ENCODE measurements at places on chromosomes 4 and X.

DNA sequence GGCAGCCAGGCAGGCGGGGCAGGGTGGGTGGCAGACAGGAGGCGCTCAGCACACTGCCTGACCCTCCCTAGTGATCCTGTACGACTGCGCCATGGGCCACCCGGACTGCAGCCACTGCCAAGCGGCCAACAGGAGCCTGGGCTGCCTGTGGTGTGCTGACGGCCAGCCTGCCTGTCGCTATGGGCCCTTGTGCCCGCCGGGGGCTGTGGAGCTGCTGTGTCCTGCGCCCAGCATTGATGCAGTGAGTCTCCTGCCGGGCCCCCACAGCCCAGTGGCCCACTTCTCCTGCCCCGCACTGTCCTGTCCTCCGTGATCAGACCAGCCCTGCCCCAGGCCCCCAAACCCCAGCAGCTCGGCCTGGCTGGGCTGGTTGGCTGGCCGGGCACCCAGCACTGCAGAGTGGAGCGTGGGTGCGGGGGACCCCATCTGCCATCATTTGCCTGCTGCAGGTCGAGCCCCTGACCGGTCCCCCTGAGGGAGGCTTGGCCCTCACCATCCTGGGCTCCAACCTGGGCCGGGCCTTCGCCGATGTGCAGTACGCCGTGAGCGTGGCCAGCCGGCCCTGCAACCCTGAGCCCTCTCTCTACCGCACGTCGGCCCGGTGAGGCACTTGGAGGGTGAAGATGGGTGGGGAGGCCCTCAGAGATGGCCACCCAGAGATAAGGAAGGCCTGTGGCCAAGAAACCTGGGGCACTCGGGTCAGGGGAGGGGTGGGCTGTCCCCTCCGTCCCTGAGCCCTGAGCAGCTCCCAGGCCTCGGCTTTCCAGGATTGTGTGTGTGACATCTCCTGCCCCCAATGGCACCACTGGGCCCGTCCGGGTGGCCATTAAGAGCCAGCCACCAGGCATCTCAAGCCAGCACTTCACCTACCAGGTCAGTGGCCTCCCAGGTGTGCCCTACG, 7.6 kb downstream of the PLXNB3 start:
- no peak for DNase-seq

DNA sequence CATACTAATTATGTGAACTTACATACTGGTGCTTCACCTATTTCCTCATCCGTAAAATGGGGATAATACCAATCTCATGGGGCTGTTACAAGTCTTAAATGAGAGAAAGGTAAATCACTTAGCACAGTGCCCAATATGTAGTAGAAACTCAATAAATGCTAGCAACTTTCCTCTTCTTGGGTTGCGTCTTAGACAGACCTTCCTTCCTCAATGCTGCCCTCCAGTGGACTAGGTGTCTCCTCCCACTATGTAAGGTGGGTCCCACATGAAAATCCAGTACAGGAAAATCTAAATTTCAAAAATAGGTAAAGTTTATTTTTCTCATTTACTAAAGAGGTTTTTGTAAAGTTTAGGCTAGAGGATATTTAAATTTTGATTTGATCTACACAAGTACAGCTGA, 20.6 kb downstream of the ZDHHC9 start:
- peak; percentile 4 for DNase-seq

DNA sequence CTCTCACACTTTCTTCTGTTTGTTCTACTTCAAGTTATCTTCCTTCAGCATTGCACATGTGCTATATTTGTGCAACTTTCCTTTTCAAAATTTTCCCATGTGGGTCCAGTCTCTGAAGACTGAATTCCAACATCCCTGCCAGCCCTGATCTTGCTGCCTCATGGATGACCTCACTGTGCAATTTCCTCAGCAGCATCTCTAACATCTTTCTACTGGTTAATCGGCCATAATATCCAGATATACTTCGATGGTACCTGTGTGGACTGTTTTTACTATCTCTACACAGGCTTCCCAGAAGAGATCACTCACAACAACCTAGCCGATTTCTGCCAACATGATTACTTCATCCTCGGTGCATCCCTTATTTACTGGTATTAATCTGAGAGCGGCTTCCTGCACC, 41.5 kb downstream of the GPM6A start:
- no peak for DNase-seq

GRCh38 chr4:125316791-125317524, 2.2 kb downstream of the FAT4 start:
- no peak for DNase-seq

GRCh38 chr4:21900211-21900610, 48.4 kb downstream of the KCNIP4 start:
- no peak for DNase-seq

- no peak for DNase-seq
These were observed 150.8 kb upstream of the ARHGEF9 start for GRCh38 chrX:63935835-63936234.

- no peak for DNase-seq
These were observed 173.9 kb upstream of the PGRMC2 start for GRCh38 chr4:128461291-128462102.

DNA sequence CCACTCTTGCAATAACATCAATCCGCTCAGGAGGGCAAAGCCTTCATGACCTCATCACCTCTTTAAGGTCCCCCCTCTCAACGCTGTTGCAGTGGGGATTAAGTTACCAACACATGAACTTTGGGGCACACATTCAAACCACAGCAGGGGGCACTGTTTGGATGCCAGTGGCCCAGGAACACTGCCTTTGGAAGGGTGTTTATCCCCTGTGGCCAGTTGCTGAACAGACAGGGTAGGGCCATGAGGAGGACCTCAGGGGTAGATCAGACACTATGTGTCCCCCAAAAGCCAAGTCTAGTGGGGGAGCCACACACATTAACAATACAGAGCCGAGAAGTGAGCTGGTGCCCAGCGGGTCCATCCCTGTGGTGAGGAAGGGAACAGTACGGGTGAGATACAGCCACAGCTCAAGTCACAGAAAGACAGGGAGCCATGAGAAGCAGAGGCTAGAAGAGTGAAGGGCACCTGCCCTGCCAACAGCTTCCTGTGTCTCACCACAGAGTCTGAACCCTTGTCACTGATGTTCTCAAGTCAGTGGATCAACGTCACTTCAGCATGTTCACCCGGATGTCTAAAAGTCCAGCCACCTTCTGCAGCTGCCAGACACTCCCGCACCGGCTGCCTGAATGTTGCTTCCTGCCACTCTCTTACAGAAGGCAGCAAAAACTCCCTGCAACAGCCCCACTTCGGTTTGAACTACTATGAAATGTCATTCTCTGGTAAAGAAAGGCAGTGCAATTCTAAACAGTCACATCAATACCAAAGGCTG, 19.9 kb upstream of the MXD4 start:
- DNase-seq: no peak

GRCh38 chr4:112318239-112319142, 21.3 kb downstream of the ALPK1 start:
- DNase-seq: no peak

GRCh38 chr4:184740980-184741391, 7.1 kb upstream of the CENPU start:
- DNase-seq: no peak

- DNase-seq: no peak
These were observed 103.4 kb downstream of the CEP44 start for GRCh38 chr4:174387143-174387542.

DNA sequence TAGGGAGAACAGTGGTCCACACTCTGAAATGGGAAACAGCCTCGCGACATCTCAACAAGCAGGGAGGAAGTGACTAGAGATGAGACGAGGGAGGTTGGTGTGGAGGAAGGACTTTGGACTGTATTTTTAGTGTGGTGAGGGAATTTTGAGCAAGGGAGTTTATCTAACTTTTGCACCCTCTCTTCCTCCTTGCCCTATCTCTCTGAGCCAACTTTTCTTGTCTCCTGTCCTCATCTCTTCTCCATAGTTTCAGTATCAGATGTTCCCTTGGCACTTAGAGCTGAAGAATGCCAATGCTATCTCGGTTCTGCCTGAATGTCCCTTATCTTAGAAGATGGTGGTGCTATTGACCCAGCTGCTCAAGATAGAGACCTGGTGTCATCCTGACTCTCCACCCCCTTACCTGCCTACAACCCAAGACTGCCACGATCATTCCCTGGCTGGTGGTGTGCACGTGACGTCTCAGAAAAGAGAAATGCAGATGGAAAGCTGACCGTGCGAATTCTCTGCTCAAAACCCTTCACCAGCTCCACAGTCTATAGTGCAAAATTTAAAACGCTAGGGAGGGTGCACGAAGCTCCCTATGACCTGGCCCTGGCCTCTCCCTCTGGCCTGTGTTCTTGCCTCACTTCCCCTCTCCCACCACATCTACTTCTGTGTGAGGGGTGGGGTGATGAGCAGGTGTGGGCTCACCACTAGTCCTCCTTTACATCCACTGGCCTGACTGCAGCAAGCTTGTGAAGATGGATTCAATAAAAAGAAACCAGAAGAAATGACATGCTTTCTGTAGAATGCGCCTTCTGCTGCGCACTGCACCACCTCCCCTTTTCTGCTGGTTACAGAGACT, 20.9 kb downstream of the MPP1 start:
- DNase-seq: no peak

DNA sequence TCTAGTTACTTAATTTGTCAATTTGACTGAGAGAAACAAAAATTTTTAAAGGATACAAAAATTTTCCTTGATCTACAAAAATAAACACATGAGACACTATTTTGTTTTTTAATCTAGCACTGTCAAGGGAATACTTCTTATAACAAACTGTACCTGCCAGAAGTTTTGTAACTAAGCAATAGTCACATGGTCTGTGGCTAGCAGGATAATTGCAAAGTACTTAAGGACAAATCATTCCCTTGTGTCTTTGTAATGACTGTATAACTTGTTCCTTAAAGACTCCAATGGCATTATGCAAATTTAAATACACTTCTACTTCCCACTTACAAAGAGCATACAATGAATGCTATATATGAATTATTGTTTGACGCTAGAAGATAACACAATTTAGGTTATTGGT, 25.1 kb upstream of the ANK2 start:
- DNase-seq: peak; percentile 15

DNA sequence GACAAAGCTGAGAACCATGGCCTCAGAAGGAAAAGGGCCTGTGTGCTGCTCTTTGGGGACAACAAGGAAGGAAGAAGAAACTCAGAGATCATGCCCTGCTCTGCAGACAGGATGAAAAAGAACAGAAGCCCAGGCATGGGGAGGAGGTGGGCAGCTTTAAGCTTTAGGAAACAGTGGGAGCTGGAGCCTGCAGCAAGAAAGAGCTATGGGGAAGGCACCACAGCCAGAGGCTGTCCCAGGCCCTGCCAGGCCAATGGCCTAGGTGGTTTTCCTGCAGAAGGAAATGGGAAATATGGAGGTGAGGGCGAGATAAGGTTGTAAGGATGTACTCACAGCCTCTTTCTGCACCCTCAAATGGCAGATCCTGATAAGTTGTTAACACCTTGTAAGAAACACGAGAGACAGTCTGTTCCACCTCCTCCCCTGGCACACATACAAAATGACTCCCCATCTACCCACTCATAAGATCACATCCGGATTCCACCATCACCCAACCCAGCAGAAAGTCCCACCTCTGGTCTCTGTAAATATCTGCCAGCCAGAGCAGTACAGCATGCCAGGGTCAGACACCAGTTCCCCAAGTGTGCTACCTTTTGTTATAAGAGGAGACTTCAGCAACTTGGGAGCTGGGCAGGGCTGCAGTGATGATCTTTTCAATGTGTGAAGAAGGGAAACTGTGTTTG, 105.2 kb downstream of the RTL5 start:
- DNase-seq: no peak

GRCh38 chr4:153082322-153083301, 121.6 kb upstream of the TRIM2 start:
- no peak for DNase-seq

DNA sequence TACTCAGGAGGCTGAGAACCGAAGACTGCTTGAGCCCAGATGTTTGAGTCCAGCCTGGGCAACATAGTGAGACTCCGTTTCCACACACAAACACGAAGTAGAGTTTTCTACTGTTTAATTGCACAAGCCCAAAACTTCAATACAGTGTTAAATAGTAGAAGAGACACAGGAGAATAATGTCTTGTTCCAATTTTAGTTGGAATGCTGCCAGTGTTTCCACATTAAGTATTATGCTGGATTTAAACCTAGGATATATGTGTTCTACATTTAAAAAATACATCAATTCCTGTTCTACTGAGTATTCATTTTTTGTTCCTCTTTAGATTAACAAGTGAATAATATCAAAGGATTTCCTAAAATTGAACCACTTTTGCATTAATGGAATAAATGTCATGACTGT, 91.3 kb downstream of the LCORL start:
- no peak for DNase-seq

- DNase-seq: no peak
These were observed 45.0 kb upstream of the USP46 start for GRCh38 chr4:52704133-52704532.

DNA sequence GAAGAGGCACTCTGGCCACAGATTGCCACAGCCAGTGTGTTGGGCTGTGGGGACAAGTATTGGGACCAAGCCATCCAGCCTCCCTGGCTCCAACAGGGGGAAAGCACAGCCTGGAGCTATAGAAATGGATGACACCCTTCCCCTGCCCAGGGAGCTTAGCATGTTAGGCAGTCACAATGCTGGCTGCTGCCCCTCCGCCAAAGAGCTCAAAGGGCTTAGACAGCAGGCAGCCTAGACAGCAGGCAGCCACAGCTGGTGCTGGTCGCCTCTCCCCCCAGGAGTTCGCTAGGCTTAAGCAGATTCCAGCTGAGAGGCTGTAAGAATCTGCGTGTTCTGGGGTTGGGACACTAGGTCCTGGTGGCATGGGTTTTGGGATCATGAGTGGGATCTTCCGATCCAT, 94.5 kb upstream of the MXRA5 start:
- DNase-seq: no peak

GRCh38 chr4:121338518-121338917, 42.3 kb downstream of the QRFPR start:
- no peak for DNase-seq

GRCh38 chr4:16457944-16458343, 231.7 kb upstream of the TAPT1 start:
- no peak for DNase-seq

DNA sequence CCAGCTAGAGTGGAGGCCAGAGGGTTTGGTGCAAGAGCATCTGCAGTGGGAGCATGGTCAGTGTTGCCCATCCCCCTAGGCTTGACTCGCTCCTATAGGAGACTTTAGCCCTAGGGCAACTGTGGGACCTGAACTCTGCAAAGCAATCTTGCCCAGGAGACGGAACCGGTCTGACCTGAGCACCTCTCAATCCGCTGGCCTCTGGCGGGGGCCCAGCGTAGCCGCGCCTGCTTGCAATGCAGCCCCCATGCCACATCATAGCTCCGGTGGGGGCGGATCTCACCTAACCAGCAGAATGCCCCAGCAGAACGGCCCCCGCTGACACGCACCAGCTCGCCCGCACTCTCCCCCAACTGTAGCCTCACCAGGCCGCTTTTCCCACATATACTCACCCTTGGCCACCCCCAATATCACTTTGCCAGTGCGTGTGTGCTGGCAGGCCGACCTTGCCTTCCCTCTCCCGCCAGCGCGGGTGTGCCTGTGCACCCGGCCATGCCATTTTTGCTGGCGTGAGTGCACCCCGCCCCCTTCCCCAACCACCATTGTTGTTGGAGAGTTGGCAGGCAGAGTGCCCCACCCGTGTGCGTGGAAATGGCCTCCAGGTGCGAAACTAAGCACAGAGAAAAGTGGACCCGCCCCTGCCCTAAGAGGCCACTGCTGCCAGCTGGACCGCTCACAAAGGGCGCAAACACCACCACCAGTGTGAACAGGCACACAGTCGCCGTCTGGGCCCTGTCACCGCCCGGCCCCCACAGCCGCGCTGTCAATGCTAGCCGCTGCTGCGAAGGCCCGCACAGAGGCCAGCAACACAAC, 5.8 kb downstream of the BEX4 start:
- no peak for DNase-seq
